CD4-positive, alpha-beta T cell treated with Interleukin-15 for 4 hours (primary cell): ENCODE measurements at places on chromosomes 2 and 18.
A peak's percentile ranks its signal among the peaks of the same experiment; 100 is the strongest.

GRCh38 chr2:217513258-217513657 is 489.5 kb downstream of the TNS1 start:
- DNase-seq, result no peak

GRCh38 chr2:3613524-3613905 is 18.6 kb downstream of the COLEC11 start:
- DNase-seq, result no peak

DNA sequence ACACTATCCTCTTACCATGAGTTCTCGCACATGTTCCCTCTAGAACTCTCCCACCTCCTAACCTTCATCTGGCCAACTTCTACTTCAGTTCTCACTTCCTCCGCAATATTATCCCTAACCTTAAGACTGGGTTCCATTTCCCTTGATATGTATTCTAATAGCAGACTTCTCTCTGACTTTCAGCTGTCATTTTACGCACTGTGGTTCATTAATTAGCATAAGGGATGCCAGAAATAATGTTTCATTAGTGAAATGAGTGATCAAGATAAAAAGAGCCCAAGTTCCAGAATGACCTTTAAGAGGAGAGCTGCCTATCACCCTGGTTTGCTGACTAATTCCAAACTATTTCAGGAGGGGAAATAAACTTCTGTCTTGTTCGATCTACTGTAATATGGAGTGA is 108.6 kb upstream of the CCDC150 start:
- DNase-seq, result no peak

DNA sequence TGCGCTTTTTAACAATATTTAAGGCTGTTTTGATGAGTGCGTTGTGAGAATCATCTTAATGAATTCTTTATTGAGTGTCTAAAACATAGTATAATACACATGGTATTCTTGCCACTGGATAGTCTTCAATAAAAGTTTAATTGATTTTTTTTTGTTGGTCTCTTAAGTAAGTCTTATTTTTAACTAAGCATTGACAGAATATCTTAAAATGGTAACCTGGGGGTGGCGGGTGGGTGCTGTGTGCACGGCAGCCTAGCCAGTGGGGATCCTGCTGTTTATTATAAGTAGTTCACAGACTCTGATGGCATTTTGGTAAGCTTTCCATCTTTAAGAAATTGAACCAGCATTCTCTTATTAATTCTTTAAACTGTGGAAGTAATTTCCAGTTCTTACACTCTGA is 6.0 kb downstream of the SOX11 start:
- no peak for DNase-seq

DNA sequence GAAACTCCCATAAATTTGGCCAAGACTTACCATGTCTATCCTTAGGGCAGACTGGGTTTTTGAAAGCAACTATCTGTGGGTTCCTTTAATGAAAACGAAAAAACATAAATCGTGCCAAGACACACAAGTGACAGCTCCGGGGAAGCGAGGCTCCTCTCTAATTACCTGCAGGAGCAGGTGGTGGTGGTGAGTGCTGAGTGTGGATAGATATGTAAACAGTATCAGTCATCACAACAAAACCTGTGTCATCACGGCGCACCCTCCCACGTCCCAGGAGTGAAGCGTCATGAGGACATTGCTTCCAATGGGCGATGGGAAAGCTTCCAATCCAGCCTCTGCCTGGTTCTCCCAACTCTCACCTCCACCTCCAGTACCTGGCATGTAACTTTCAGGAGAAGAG is 31.3 kb downstream of the ACKR3 start:
- no peak for DNase-seq

- DNase-seq, result no peak
Measured at GRCh38 chr18:49846361-49846662, 33.0 kb upstream of the ACAA2 start.

- no peak for DNase-seq
Measured at GRCh38 chr2:228767196-228767595, 503.9 kb downstream of the PID1 start.

DNA sequence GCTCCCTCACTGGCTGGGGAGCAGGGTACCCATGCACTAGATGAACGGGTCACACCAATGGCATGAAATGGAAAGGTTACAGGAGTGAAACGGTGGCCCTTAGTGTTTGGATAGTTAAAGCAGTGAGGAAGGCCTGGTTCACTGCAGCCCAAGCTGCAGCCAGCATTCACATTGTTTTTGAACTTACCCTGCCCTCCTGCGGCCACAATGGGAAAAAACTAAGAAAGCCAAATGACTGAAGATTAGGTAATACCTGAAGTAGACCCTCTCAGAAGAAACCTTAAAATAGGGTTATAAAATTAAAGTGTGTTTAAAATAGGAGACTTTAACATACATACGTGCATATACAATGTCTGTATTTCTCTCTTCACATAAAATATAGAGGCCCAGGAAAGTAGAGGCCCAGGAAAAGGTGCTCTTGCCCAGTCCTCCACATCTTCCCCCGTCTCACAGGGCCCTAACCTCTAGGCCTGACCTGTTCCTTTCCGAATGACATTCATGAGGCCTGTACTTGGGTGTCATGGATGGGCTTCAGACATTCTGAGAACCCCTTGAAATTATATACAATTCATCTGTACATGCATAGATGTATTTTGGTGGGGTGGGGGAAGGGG is 33.3 kb downstream of the DOK1 start:
- DNase-seq, result peak; percentile 71

DNA sequence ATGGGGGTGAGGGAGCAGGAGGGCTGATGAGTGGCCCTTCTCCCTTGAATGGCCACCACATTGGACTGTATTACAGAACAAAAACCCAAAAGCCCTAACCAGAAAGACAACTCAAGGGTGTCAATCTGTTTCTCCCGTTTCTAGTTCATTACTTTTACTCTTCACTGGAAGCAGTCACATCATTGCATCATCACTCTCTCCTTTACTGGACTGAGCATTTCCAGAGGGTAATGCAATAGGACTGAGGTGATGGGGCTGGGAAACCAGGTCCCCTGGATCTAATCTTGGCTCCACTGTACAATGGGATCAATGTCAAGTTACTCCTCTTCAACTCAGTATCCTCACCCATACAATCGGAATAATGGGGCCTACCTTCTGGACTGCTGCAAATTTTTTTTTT is 56.1 kb downstream of the BCL2 start:
- DNase-seq, result no peak

- DNase-seq, result no peak
Measured at GRCh38 chr2:62409442-62409841, 96.6 kb downstream of the TMEM17 start.

GRCh38 chr18:21759836-21760235 is 19.2 kb downstream of the MIB1 start:
- no peak for DNase-seq

- DNase-seq, result peak; percentile 93
Measured at GRCh38 chr2:12716282-12717190, at the start of gene TRIB2. Gene TRIB2, plus strand, starts transcription at chr2:12716936. Its CDS starts 1,372 bp downstream, at chr2:12718308.

DNA sequence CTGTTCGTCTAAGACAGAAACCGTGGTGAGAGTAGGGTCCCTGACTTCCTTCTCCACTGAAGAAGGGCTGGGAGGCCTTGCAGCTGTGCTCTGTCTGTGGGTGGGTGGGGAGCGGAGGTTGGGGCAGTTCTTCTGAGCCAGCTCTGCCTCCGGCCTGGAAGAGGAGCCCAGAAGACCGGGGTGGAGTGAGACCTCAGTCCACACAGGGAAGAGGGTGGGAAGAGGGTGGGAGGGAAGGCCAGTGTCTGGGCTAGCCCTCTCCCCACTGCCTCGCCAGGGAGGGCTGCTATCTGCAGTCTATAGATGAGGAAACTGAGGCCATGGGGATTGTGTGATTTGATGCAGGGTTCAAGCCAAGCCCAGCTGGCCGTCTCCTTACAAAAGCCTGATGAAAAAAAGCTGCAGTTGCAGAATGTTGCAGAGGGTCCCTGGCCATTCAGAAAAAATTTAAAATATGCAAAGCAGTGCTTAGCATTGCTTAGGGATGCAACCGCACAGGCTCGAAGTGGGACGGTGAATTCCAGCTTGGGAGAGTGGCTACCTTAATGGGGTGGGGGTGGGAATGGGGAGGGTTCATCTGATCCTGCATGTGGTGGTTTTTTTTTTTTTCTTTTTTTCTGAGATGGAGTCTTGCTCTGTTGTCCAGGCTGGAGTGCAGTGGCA is 181.6 kb upstream of the HS6ST1 start:
- DNase-seq, result no peak

GRCh38 chr2:86011449-86011941 is 94.2 kb downstream of the POLR1A start:
- DNase-seq, result no peak

GRCh38 chr18:76429262-76430126 is 65.5 kb downstream of the ZNF516 start:
- DNase-seq, result no peak

- DNase-seq, result no peak
Measured at GRCh38 chr18:79418642-79419041, 22.9 kb downstream of the NFATC1 start.

DNA sequence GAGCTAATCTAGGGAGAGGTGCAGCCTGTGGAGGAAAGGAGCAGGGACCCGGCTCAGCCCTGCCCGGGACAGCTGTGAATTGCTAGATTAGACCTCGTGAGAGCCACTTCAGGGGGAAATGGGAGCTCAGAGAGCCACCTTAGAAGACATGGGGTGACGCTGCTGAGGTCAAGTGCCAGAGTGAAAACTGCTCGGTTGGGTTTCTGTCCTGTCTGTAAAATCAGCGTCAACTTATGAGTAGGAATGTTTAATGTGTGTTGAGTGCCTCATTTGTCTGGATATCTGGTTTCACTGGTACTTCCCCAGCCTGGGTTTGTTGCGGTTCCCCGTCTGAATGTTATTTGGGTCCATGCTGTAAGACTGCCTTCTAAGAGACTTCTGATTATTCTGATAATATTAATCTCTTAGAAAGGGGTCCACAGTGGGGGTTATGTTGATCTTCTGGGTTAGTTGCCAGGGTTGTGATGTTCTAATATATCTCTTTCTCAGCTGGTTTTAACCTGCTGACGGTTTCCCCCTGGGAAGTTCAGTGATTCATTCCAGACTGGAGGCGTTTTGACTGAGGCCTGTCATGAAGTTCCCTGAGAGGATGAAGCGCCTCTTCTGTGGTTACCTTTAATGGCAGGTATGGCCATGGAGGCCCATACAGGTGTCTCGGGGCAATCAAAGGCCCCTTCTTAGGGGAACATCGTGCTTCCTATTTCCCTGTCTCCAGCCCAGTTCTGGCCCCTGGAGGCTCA is 175.9 kb downstream of the SH3RF3 start:
- no peak for DNase-seq

GRCh38 chr2:23066686-23067085 is 318.3 kb upstream of the KLHL29 start:
- no peak for DNase-seq

DNA sequence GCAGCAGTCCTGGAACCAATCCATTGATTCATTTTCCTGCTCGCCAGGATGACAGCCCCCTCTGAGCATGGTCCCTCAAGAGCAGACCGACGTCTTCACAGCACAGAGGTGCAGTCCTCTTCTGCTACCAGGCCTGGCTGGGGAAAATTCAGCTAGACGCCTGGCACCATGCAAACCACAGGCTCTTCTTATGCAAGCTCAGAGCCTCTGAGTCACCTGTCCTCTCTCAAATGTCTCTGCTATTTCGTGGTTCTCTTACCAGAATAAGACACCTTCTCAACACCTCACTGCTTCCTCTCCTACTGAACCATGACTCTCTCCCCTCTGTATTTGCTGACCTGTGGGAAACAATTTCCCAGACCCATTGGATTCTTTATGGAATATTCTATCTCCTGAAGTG is 79.8 kb upstream of the CYRIA start:
- DNase-seq, result no peak

- DNase-seq, result no peak
Measured at GRCh38 chr2:231347081-231347480, 48.4 kb upstream of the B3GNT7 start.

DNA sequence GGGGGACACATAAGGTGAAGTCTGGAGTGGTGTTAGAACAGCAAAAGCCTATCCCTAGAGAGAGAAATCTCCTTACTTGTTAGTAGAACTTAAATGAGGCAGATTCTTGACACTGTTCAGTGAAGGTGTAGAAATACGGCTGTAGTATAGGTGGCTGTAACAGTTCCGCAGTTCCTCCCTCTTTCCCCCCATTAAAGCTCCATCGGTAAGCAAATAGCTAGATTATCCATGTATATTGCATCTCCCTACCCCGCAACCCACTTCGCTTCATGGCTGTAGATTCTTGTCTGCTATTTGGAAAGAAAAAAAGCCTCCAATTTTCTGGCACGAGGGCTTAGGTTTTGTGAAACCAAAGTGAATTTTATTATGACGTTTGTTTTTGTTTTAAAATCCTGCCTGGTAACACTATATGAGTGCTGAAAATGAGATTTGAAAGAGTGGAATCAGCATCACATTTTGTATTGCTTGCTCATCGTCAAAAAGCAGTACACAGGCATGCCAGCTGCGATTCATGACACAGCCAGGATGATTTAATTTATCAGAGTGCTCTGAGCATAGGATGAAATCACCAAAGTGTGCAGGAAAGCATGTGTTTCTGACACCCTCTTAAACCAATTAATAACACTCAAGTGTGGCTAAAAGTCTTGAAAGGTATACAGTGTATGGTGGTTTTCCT is 1.4 kb downstream of the FAM171B start:
- DNase-seq, result no peak

- DNase-seq, result no peak
Measured at GRCh38 chr2:227703961-227704360, 13.9 kb downstream of the SLC19A3 start.

DNA sequence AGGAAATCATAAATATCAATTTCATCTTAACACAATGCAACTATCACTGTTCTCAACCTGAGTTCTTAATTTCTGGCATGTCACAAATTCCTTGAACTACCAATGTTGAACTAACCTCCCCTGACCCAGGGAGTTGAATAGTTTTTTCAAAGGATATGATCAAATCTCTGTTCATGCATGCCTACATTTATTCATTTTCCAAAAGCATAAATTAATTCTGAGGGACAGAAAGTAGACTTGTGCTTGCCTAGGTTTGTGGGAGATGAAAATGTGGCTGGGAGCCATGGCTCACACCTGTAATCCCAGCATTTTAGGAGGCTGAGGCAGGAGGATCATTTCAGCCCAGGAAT is 175.7 kb downstream of the TGIF1 start:
- no peak for DNase-seq

GRCh38 chr2:66362701-66363100 is 72.2 kb upstream of the MEIS1 start:
- no peak for DNase-seq

DNA sequence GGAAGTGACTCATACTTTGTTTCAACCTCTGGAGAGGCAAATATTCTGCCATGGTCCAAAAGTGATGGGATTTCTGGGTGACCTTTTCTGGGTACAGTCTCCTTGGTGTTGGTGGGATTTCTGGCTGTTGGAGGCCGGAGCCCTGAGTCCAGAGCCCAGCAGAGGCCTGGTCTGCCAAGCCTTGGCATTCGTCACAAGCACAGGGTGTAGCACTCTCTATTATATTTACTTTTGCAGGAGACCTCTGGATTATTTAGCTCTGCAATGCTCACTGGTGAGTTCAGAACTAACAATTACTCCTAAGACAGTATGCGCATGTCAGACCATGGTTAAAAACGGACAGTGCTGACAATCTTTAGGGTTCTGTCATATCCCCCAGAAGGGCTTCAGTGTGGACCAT is 201.6 kb upstream of the TWIST2 start:
- no peak for DNase-seq

DNA sequence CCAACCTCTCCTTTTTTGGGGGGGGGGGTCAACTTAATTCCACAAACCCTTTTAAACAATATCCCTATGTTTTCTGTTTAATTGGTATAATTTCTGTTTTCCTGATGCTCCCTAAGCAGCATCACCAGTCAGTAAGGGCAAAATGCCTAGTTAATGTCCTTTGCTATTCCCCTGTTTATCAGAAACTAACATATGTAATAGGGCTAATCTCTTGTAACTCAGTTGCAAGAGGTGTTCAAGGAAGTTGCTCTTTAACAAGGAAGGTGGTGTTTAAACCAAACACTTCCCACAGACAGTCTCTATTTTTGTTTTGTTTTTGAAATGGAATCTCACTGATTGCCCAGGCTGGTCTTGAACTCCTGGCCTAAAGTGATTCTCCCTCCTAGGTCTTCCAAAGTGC is 6.5 kb upstream of the COQ10B start:
- DNase-seq, result no peak
